ENCODE measurements at places on chromosomes 12 and 14.

- DNase-seq: no peak
Observed at GRCh38 chr12:1801303-1801975, 18.9 kb upstream of the LRTM2 start.

GRCh38 chr14:58865514-58866281 is 227.9 kb downstream of the DACT1 start:
- no peak for DNase-seq

- DNase-seq: peak; percentile 37
Observed at GRCh38 chr14:105163040-105163742, 5.4 kb downstream of the JAG2 start.

- no peak for DNase-seq
Observed at GRCh38 chr14:105622329-105622955, 96.1 kb downstream of the TMEM121 start.

GRCh38 chr12:6950811-6951540 is at the start of gene PTPN6:
Gene PTPN6, plus strand, starts transcription at chr12:6951356. Its CDS starts 157 bp downstream, at chr12:6951513.
- DNase-seq: no peak

DNA sequence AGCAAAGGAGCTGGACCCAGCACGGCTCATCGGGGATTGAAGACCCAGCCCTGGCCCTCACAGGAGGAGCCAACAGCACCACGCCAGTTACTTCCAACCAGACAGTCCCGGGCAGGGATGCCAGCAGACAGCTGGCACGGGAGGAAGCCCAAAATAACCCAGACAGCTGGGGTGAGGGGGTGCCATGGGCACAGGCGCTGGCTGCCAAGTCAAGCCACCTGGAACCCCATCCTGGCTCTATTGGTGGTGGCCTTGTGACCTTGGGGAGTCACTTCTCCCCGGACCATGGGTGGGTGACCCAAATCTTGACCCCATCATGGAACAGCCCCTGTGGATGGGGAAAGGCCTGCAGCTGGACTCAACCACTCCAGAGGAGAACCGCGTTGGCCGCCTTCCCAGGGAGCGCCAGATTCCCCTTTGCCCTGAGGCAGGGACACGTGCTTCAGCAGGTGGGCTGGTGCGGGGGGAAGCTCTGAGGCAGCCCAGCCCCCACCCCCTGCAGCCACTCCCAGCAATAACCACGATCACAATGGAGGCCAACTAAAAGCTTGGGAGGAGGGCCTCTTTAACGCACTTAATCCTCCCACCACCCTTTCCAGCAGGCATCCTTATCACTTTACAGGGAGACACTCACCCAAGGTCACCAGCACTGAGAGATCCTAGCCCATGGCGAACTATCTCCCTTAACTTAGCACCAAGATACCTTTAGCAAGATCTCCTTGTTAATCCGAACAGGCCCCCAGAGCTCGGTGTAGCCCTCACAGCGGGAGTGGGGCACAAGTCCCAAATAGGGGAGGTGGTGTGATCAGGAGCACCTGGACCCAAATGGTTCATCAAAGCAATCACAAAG is 4.7 kb upstream of the RHOF start:
- DNase-seq: peak; percentile 74

DNA sequence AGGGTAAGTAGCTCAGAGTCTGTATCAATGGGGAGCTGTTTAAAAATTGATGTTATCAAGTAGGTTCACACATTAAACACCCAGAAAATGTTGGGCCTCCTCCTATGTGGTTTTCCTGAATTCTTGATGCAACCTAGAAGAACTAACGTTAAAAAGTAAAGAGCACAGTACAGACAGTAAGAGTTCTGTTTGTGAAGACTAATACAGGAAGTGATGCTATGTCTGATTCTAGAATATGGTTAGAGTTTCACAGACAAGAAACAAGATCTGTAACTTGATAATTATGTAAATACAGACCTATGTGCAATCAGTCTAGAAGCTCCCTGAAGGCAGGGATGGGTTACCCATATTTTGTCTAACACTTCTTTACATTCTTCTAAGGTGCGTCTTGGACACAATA is 214.9 kb upstream of the BTG1 start:
- DNase-seq: no peak

DNA sequence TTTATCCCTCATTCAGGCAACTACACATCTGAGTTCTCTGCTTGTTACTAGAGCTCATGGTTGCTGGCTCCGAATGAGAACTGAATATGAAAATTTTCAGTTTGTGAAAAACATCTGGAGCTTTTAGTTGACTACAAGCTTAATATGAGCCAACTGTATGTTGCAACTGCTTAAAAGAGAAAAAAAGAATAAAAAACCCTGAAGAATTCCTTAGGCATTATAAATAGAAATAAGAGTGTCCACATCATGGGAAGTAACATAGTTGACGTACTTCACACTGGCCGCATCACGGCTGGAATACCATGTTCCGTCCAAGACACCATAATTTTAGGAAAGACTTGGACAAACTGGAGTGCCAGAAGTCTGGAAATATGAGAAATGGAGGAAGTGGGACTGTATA is 57.9 kb downstream of the PDE3A start:
- no peak for DNase-seq

DNA sequence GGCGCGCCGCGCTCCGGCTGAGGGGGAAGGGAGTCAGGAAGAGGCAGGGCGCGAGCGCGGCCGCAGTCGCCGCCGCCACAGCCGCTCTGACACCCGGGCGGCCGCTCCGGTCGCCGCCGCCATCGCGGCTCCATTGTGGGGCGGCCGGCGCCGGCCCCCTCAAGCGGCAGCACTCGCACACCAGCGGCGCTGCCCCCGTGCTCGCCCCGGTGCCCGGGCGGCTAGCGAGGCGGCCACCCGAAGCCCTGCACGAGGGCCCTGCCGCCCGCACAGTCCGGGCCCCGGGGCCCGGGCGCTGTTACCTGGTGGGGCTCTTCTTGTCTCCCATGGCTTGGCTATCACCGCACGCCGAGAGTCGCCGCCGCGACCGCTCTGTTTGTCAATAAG is 202 bp downstream of the YAF2 start:
- DNase-seq: no peak

GRCh38 chr14:54603362-54603761 is 36.4 kb downstream of the SAMD4A start:
- DNase-seq: no peak

GRCh38 chr12:107349008-107349747 is 255.8 kb upstream of the CRY1 start:
- DNase-seq: peak; percentile 84

DNA sequence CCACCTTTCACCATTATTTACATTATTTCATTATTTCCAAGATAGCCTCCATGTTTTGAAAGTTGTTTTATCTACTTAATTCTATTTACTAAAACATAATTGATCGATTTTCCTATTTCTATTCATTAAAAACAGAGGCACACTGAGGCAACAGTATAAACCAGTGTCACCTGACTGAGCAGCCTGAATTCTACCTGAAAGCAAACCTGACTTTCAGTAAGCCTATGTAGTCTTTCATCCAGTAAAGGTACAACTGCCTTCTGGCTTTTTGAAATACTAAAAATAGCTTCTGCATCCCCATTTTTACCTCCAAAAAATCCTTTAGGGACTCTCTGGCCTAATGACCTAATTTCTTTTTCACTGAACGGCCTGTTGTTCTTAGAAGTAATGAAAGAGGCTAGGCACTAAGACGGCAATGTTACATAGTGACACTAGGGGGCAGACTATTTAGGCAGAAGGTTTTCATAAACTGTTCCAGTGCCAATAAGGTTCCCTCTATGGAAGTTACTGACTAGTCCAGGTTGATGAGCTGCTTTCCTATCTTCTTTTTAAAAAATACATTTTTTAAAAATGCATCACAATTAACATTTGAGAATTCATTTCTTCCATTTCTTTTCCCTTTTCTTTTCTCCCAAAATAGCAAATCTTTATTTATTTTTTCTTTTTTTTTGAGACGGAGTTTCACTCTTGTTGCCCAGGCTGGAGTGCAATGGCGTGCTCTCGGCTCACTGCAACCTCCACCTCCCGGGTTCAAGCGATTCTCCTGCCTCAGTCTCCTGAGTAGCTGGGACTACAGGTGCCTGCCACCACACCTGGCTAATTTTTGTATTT is 17.5 kb downstream of the ANAPC5 start:
- peak; percentile 85 for DNase-seq

DNA sequence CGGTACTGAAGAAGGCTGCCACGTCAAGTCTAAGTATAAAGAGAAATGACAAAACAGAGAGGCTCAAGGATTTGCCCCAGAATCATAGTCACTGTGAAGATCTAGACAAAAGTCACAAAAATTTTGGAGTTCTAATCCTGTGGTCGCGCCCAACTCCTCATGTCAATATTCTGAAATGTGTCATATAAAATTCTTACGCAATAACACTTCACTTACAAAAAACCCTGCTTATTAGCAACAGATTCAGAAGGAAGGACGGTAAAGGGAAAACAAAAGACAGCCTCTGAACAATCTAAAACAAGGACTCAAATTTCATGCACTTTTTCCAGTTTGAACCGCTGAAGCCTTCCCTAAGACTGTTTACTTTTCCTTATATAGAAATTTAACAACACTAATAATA is 94.7 kb downstream of the TSPAN8 start:
- DNase-seq: peak; percentile 21

GRCh38 chr12:124848621-124849380 is 14.9 kb downstream of the SCARB1 start:
- no peak for DNase-seq

GRCh38 chr14:93788543-93789227 is 400 bp upstream of the PRIMA1 start:
- DNase-seq: no peak

- DNase-seq: peak; percentile 20
Observed at GRCh38 chr12:102800565-102800964, 116.5 kb downstream of the PAH start.

GRCh38 chr12:6613015-6613775 is 6.0 kb upstream of the CHD4 start:
- peak; percentile 90 for DNase-seq

- DNase-seq: no peak
Observed at GRCh38 chr12:2652011-2652400, 142.8 kb upstream of the FKBP4 start.

- DNase-seq: peak; percentile 95
Observed at GRCh38 chr12:75724928-75725312, 213.5 kb upstream of the KRR1 start.

- DNase-seq: no peak
Observed at GRCh38 chr14:20904393-20905029, 13.3 kb downstream of the RNASE3 start.

- peak; percentile 76 for DNase-seq
Observed at GRCh38 chr12:122459211-122459610, 36.7 kb upstream of the CLIP1 start.

DNA sequence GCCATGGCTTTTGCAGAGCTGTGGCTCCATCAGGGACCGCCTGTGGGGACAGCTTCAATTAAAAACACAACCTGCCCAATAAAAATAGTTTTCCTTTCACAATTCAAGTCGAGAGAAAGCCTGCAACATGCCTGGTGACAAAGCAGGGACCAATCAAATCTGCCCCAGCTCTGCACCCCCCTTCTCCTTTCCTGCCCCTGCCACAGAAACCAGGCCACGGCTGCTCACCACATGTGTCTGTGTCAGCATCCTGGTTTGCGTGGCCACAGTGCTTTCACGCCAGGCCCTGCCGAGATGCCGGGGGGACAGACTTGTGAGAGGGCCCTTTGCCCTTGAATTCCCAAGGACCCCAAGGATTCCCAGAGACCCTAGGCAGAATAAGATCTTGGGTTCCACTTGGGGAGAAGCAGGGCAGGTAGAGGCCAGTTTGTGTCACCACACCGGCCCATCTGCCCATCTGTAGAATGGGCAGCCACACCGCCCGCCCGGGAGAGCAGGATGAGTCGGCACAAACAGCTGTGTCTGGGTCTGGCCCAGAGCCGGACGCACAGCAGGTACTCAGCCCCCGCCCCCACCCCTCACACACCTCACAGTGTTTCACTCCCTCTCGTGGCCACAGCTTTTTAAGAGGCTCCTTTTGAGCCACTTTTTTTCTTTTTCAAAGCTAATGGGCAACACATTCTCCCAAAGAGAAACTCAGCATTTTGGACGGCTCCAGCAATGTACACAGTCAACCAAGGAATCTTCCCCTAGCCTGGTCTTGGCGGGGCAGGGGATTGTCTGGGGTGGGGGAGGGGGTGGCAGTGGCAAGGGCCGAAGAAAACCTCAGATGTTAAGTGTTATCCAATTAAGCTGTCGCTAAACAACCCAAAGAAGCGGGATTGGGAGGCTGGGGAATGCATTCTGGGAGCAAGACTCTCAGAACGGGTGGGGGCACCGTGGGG is 41.5 kb downstream of the BCL11B start:
- DNase-seq: no peak

GRCh38 chr14:60662982-60663381 is 13.7 kb upstream of the SIX1 start:
- no peak for DNase-seq

DNA sequence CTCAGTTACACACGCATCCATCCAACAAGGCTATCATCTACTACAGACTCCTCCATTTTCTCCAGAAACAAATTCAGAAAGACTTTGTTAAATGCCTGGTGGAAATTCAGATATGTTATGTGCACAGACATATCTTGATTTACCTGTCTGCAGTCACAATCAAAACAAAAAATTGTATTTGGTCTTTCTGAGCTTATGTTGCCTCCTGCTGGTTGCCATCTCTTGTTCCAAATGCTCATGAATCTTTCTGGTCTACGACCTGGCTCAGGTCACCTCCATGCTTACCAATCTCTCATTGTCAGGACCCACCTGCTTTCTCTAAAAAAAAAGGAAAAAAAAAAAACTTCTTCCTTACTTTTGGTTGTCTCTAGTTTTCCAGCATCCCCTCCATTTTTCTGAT is 169.2 kb upstream of the PLXNC1 start:
- peak; percentile 66 for DNase-seq

DNA sequence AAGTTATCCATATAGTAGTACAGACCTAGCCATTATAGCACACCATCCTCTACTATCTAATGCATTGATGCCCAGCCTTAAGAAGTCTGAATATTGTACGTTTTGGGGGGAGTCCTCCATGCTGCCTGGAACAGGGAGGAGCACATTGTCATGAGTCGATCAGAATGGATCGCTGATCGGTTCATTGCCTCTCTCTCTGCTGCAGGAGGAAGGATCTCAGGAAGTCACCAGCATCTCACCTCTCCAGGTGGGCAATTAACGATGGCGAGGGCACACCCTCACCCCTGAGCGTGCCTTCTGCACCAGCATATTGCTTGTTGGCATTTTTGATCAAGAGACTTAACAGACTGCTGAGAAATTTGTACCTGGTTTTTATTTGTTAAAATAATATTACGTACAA is 11.5 kb downstream of the CCND2 start:
- no peak for DNase-seq

GRCh38 chr14:61256826-61257468 is 24.2 kb downstream of the TMEM30B start:
- no peak for DNase-seq

- DNase-seq: no peak
Observed at GRCh38 chr12:80857311-80857710, 80.4 kb downstream of the LIN7A start.

- no peak for DNase-seq
Observed at GRCh38 chr14:20801726-20802125, 918 bp downstream of the RNASE1 start.

GRCh38 chr12:93520454-93520853 is 52.0 kb upstream of the SOCS2 start:
- DNase-seq: no peak
